ENCODE measurements at places on chromosomes 3 and 15. TPM values are rescaled to one million over a fixed set of nuclear protein-coding genes. Genes with fewer than 3 reads are reported as not detected.

- no peak for DNase-seq
Measured at GRCh38 chr3:13134879-13135206, 61.6 kb upstream of the IQSEC1 start.

- DNase-seq, result no peak
Measured at GRCh38 chr3:97692831-97693230, 71.7 kb upstream of the ARL6 start.

DNA sequence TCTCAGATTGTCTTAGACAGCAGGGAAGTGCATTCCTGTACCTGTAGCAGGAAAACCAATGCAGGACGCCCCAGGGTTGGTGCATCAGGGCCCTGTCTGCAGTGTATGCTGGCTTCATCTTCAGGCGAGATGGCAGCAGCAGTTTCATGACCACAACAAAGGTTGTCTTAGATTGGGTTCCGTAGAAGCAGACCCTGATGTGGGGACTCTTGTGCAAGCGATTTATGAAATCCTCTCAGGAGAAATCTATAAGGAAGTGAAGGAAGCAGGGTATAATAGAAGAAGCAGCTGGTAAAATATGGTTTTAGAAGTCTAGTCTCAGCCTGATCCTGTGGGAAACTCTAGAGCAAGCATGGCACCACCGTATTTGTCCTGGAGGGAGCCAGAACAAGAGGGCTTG lies 25.0 kb downstream of the DNAH1 start:
- DNase-seq, result no peak

DNA sequence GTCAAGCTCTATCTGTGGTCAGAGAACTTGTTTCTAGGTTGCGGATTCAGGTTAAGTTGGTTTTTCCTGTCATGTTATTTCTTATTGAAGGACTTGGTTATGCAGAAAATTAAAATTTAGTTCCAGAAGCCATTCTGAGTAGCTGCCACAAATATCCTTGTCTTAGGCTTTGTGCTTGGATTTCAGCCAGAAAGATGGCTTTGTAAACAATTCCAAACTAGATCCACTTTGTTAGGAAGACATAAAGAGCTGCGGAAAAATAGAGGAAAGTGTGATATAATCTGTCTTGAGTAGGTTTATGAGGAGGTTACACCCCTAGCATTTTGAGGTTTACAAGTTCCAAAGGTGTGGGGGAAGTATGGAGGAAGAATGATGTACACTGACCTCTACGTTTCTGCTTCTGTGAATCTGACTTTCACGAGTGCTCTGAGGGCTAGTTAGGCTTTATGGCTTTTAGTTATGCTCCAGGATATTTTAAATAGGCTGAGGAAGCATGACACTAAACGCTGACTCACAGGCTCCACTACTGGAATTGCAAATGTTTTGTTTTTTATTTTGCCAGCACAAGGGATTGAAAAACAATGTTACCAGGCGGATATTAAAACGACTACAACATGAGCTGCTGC lies 46.3 kb upstream of the UTS2B start:
- no peak for DNase-seq

DNA sequence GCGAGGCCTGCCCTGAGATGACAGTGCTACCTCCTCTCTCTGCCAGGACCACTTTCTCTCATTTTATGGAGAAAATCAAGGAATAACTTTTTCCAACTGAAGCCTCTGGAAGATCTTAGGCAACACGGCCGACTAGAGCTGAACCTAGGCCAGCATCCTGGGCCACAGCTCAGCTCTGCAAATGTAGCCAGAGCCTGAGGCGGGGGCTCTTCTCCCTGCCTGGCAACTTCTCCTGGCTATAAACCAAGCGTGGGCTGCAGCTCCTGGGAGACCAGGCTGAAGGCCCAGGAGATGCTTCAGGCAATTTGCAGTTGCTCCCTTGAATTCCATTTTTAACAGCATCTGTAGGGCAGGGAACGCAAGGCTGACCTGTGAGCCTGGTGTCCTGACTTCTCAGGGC lies 74.9 kb downstream of the CEMIP start:
- DNase-seq, result no peak

DNA sequence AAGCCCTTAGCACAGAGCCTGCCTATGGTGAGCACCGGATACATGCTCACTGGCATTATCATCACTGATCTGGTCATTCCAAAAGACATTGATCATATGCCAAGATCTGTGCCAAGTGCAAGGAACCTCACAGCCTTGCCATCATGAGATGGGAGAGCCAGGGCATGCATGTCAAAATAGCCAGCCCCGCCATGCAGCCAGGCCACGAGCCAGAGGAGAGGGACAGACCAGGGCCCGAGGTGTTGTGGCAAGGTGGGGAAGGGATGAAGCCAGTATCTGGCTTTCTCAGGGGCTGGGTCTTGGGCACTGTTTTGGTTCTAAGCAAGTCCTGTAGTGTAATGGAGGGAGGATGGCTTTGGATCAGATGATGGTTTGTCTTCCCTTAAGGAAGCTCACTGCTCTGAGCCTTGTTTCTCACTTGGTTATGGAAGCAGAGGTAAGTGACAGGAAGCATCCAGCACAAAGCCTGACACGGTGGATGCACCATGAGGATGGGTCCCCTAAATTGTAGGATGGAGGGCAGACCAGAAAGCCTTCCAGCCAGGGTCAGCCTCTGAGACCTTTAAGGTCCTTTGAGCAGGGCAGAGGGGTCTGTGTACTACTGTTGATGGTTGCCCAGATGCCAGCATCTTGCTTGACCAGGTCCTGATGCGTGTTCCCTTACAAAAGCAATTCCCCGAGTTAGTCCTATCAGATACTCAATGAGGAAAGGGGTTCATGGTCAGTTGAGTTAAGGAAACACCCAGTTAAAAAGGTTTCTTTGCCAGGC lies 247.7 kb upstream of the TLE3 start:
- DNase-seq, result no peak

- no peak for DNase-seq
Measured at GRCh38 chr3:151923901-151924300, 50.5 kb downstream of the SUCNR1 start.

DNA sequence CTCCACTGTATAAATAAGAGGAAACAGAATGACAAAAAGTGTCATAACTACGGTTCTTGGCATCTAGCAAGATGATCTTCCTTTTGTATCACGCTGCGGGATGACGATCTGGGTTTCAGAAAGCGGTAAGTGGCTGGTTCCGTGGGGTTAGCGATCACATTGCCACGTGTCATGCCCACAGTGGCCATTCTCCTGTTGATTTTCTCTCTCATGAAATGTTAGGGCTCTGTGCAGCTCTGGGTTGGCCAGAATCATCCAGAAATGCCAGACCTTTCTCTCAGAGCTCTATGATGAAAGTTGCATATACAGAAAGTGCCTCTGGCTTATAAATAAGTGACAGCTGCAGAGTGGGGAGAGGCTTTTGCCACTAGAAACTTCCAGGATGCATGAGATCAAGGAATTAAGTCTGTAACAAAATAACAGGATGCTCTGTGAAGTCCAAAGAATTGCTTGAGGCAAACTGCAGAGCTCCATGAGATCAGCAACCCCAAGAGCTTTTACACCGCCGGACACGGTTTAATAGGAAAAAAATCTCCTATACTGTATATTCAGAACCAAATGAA lies 71.6 kb downstream of the ABTB1 start:
- no peak for DNase-seq

GRCh38 chr3:180990505-180990904 lies 969 bp upstream of the DNAJC19 start:
- no peak for DNase-seq

- no peak for DNase-seq
Measured at GRCh38 chr3:179455954-179456353, 4.7 kb upstream of the GNB4 start.

DNA sequence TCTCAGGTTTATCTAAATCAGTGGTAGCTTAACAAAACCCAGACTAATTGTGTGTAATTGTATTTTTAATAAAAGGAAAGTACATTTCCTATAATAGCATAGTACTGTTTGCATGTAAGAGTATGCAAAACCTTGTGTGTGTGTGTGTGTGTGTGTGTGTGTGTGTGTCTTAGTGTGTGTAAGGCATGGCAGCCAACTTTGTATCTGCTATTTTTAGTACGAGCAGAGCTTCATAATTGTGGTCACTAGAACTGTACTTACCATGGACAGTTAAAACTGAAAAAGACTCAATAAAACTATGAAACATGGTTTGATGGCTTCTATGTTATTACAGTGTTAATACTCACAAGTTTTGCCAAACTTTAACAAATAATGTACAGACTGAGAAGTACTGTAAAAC lies 6.2 kb downstream of the P2RY1 start:
- DNase-seq, result no peak

DNA sequence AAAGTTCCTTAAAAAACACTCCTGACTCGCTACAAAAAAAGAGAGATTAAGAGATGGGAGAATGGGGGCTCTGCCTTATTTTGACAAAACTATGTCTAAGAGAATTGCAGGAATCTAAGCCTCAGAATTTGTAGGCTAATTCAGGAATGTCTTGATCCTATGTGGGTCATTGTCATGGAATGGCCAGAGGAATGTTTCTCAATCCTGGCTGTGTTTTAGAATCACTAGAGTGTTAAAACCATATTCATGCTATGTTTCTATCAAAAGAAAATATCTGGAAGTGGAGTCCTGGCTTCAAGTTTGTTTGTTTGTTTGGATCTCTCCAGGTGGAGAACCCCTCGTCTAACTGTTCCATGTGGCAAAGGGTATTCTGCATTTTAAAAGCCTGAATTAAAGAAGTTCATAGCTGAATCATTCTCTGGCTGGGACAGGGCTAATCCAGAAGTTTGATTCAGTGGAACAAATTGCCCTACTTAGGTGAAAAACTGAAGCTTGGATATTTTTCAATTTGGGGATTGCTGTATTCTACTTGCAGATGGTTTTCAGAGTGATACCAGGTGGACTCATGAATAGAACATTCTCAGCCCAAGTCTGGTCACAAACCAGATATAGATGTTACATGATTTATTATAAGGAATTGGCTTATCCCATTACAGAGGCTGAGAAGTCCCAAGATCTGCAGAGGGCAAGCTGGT lies 28.2 kb downstream of the GJD2 start:
- DNase-seq, result no peak

DNA sequence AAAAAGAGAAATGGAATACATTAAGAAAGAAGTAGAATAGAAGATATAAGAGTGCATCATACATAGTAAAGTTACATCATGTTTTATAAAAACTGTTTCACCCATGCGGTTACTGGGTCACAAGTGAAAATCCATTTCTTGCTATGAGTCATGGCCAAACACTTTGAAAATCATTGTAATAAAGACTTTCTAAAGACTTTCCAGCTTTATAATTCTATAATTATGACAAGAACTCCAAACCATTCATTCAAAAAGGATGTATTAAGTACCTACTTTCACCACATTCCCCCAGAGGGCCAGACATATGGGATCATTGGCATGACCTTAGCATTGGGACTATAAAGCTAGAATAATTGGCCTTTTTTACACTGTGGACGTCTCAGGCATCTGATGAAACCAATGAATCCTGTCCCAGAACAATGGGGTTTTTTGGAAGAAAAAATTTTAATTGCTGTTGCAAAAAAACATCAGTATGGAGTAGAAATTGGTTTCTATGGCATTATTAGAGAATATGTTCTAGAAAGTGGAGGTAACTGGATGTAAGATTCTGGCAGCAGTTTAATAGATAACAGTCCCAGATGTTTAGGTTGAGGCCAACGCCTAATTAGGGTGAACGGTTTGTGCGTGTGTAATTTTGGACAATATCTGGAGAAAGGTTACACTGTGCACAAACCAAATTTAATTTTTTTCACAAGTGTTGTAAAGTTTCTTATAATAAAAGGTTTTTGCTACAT lies 3.3 kb upstream of the SKIC8 start:
- DNase-seq, result no peak

The GJD2 gene
- 7.4 TPM for polyA plus RNA-seq

The CACNA1D gene
- 3.7 TPM for polyA plus RNA-seq

The HYKK gene
- 4.9 TPM for polyA plus RNA-seq

The GUCA1C gene
- not detected for polyA plus RNA-seq

The STAB1 gene
- 69.5 TPM for polyA plus RNA-seq

The SERINC4 gene
- polyA plus RNA-seq, result 0.41 TPM

The FETUB gene
- polyA plus RNA-seq, result 0.07 TPM

Measured in right cardiac atrium (tissue), 5 donors.